ENCODE measurements at places on chromosomes 1 and 21.

DNA sequence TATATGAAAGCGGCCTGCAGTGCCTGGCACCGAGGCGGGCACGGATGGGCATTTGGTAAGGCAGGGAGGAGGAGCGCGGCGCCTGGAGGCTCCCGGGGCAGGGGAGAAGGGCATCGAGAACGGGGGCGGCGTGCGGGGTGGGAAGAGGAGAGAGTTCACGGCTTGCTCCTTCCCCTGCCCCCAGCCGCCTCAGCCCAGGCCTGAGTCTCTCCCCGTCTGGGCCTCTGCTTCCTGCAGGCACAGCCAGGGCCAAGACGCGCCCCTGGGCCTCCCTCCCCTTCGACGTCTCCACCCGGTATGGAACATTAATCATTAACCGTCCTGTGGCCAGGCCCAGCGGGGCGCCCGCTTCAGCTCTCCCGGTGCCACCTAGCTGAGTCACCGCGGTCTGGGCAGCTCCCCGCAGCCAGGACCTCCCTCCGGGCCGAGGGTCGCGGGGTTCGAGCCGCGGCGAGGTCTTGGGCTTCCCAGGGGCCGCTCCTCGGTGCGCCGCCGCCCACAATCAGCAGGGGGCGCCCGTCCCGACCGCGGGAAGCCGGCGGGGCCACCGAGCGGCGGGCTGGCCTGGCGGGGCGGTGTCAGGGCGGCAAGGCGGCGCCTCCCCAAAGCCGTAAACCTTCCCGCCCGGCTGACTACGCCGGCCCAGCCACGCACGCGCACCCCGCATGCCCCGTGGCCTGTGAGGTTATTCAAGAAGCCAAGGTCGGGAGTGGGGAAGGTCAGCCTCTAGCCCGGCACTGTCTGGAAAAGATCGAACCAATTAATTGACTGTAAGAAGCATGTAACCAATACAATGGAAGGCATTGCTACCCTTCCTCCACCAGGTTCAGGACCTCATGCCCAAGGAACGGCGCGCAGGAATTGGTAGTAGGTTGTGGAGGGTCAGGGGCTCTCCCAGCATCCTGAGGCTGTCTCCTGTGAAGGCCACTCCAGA is 23.4 kb upstream of the RD3 start:
- DNase-seq = peak; percentile 80

DNA sequence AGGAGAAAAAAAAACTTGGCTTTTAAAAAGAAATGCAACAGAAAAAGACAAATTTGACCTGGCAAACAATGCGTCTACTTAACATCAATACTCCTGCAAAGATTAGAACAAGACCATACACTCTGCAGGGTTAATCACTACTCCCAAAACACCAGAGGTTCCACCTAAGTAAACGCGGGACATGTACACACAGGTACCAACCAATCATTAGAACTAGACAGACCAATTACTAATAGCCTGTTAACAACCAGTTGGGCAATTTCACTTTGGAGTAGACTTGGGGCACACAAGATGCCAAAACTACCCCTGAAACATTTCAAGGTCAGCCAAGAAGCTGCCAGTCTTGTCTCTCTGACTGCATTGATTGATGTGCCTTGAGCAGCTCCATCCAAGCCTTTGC is 125.8 kb downstream of the RRAGC start:
- peak; percentile 18 for DNase-seq

DNA sequence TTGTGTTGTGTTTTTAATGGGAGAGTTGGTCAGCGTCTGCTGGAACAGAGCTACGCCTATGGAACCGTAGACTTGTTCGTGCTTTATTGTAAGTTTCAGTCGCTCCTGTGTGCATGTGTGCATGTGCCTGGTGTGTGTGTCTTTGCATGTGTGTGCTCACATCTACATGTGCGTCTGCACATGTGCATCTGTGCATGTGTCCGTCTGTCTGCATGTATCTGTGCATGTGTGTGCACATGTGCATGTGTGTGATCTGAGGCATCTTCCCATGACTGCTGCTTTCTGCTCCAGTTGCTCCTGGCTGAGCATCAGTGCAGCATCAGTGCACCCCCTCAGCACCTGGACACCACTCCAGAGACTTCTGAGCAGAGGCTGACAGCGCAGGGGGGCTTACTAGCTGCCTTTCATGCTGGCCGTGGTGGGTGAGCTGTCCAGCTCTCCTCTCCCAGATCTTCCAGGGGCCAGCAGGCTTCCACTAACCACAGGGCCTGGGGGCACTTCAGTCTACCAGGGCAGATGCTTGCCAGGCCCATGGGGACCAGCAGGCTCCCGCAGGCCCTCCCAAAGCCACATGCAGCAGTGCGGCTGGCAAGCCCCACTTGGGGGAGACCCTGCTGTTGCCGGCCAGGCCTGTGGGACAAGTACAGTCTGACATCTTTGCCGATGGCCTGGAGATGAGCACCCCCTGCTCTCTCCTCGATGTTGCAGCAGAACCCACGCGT is 47.8 kb upstream of the PCBP3 start:
- DNase-seq = no peak

GRCh38 chr1:51341876-51342496 is 11.6 kb upstream of the TTC39A start:
- no peak for DNase-seq

DNA sequence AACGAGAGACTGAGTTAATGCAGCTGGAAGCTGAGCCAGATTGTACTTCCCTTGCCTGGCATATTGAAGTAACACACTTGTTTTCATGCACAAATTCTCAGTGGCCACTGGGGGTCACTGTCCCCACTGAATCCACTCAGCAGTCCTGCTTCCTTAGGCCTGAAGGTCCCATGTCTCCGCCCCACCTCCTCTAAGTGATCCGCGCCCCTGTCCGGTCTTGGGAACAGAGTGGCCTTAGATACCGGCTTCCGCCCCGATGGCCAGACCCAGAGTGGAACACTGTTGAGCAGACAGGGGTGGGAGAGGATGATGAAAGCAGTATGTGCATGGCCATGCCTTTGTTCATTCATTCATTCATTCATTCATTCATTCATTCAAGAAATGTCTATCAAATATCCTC is 34.8 kb downstream of the CHAF1B start:
- DNase-seq = peak; percentile 59

DNA sequence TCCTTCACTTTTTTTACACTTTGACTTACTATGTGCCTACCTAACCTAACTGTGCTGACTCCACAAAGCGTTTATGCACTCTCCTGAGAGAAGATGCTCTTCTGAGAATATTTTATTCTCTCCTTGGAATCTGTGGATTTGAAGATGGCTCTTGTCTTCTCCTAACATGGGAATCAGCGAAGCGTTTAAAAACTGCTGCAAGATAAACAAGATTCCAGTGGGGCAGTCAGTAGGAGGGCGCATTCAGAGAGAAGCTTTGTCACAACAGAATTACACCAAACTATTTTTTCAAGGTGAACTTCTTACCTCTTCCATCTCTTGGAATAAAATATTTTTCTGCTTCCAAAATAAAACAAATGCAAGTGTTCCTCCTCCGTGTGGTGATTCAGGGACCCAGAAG is 113.1 kb downstream of the FOXD2 start:
- no peak for DNase-seq

- DNase-seq = peak; percentile 79
These were observed 132.6 kb downstream of the ETS2 start for GRCh38 chr21:38938343-38938742.

DNA sequence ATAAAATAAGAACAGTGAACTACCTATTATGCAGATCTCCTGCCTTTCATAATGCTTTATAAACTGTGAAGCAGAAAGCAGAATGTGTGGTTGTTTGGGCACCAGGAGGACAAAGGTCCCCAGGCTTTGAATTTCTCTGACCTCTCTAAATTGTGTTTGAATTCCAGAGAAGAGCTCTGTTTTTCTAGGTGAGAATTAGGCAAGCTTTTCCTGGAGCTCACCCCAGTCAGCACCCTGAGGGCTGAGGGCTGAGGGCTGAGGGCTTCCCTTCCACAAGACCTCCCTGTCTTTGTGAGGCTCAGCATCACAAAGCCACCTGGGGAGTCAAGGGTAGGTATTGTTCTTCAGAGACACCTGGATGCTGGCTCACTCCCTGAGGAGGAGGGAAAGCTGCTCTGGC is 45.5 kb upstream of the LRIG2 start:
- DNase-seq = peak; percentile 27

DNA sequence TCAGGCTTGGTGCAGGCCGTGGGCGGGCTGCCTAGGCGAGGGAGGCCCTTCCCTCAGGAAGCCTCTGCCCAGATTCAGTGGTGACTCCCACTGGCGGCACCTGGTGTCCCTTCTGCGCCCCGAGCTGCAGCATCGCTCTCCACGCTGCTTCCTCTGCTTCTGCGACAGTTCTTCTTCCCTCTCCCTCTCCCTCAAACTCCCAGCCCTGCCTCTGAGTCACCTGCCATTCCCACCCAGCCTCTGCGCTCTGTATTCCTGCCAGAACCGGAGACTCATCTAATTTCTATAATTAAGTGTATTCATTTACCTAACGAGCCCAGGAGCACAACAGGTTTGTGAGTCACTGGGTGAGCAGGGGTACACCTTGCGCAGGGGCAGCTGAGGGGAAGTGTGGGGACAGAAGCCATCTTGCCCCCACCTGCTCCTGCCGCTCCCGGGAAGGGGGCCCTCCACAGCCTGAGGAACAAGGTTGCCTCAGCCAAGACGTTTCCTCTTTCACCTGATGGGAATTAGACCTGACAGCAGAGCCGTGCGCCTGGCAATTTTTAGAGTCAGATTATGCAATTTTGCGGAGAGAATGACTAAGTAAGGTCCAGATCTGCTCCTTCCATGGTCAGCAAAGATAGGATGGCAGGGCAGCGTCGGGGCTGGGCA is 19.4 kb downstream of the KCNC4 start:
- DNase-seq = peak; percentile 60

GRCh38 chr1:42350086-42350485 is 15.1 kb upstream of the FOXJ3 start:
- no peak for DNase-seq

GRCh38 chr1:101239095-101240040 is 2.5 kb downstream of the S1PR1 start:
- no peak for DNase-seq

DNA sequence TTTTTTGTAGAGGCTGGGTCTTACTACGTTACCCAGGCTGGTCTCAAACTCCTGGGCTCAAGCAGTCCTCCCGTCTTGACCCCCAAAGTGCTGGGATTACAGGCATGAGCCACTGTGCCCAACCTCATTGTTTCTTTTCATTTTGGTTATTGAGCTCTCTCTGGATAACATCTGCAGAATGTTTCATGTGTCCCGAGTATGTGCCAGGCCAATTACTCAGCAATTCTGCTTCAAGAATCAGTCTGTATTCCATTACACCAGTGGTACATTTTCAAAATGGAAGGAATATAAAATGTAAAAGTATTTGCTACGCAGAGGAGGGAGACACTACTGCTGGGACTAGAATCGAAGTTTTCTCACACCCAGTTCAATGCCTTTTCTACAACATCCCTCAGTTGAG is 1.7 kb upstream of the ELOA start:
- no peak for DNase-seq

DNA sequence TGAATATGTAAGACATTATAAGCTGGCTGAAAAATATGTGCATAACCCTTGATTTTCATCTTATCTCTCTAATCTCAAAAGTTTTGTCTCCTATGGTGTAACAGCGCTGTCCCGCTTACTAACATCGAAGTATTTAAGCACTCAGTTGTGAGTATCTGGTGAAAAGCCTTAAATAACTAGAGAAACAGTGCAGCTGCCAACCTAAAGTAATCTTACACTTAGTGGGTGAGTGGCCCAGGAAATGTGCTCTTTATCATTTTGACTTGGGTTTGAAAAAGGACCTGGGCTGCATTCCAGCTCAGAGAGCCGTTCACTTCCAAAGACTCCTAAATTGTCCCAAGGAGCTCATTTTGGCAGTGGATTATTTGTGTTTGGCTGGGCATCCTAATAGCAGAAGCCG is 225.9 kb downstream of the SPATA17 start:
- DNase-seq = no peak

DNA sequence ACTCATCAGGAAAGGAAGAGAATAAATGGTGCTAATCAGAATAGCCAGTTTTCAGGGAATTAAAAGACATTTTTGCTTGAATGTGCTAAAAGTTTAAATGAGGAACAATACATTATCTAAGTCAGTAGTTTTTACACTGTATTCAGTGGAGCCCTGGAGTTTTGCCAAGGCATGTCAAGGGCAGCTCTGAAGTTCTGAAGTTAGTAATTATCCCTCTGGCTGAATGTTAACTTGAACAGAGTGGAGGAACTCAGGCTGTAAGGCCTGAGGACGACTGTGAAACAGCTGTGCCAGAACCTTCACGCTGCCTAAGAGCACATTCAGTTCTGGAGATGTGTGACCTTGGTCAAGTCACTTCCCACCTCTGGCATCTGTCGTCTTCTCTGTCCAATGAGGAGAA is 68.1 kb downstream of the EDEM3 start:
- no peak for DNase-seq

DNA sequence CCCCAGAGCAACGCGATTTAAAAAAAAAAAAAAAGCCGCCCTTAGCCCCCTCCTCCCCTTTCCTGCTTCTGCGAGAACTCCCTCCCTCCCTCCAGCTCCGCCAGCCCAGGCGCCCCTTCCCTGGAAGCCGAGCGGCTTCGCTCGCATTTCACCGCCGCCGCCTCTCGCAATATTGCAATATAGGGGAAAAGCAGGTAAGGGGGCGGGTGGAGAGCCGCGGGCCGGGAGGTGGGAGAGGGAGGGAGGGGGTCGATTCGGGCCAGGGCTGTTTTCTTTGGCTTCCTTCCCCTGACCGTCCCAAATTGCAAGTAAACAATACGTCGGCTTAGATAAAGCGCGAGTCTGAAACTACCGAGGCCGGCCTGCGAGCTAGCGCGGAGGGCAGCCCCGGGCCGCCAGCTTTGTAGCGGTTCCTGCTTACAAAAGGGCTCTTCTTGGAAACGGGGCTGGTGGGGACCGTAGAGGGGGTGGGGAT is 408 bp downstream of the LMO4 start:
- peak; percentile 53 for DNase-seq

DNA sequence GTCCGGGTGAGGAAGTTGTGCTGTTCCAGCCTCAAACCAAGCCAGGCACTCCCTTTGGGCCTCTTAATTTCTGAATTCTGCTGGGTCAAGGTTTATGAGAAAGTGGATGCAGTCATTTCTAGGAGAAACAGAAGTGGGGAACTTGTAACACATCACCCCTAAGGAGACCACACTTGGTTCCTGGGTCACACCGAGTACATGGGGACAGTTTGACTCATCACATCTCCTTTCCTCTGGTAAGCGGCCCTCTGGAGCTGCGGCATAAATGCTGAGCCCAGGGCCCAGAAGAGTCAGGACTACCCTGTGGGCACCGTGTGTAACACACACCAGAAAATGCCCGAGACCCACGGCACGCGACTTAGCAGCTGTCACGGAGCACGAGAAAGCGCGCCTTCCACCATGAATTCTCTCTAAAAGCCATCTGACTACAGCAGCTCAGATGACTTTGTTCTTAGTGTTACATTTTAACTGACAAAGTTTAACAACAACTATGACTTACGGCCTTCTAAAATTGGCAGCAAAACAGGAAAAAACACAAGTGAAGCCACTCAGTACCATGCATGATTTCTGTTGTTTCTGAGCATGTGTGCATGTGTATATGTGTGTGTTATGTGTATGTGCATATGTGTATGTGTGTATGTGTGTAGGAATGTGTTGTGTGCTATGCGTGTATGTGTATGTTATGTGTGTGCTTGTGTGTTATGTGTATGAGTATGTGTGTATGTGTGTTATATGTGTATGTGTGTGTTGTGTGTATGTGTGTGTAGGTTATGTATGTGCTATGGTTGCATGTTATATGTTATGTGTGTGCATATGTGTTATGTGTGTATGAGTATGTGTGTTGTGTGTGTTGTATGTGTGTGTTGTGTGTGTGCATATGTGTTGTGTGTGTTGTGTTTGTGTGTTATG is 50.8 kb downstream of the TOMM20 start:
- DNase-seq = no peak

GRCh38 chr1:26826261-26827105 is at the start of gene ZDHHC18:
TSS of gene ZDHHC18 (plus strand) at chr1:26826688. CDS start at chr1:26826805, 117 bp downstream.
- peak; percentile 87 for DNase-seq

All from NCI-H1417 (cell line).